ENCODE measurements at places on chromosomes 1 and 21.

DNA sequence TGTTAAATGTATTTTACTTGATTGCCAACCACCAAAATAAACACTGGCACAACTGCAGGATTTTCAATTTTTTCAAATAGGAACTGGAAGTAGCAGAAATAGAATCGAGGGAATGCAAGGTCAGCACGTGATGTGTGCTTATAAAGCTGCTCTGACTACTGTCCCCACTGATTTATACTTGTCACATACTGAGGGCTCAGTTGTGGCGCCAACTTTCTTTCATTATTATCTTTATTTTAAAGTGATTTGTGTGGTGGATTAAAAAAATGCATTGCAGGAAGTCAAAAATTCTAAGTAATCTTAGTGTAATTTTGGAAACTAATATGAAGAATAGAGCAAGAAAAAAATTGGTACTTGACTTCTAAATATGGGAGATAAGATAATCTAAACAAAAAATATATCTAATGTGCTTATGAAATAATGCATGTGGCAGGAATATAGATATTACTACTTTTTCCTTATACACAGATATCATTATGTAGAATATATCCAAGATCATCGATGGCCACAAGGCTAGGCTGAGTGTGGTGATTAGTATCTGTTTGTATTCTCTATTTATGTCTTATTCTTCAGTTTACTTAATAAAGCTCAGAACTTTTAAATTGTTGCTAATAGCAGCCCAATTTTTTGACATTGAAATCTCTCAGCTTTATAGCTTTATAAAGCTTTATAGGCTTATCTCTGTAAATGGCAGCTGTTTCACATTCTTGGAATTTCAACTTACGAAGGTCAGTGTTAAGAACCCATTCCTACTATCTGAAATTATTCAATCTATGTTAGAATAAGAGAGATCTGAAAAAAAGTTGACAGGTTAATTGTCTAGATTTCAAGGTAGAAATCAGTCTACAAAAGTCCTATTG, 404.5 kb upstream of the ADAMTS5 start:
- DNase-seq, result no peak

DNA sequence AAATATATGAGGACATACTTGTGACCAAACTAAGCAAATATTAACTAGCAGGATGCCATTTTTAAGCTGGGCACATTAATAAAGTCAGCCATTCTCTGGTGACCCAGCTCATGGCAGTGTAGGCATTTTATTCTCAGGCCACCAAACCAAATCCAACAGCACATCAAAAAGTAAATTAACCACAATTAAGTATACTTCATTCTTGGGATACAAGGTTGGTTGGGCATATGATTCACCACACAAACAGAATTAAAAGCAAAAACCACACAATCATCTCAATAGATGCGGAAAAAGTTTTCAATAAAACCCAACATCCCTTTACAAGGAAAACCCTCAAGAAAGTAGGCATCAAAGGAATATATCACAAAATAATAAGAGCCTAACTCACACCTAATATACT, 101.3 kb downstream of the FAF1 start:
- DNase-seq, result no peak

DNA sequence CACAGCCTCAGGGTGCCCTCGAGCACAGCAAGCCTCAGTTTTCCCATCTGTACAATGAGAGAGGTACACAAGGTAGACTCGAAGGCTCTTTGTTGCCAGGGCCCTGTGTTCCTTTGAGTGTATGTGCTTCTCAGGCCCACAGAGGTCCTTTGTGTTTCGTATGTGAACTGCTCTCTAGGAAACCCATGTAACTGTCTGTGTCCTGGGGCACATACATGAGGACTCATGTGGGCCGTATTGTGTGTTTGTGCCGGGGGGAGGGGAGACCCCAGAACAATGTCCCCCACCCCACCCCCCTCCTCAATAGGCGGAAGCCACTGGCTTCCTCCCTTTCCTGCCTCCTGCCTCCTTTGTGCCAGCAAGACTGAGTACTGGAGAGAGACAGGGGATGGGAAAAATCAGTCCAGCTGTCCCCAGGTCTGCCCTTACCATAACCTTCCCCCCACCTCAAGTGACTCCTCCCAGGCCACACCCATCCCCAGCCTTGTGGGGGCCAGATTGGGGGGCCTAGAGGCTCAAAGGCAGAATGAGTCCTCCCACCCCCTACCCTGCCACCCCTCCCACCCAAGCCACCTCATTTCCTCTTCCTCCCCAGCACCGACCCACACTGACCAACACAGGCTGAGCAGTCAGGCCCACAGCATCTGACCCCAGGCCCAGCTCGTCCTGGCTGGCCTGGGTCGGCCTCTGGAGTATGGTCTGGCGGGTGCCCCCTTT, at the start of gene TIE1:
TSS of gene TIE1 (plus strand) at position 605 of the 717 bp plus-strand sequence. CDS start at position 695, 90 bp downstream.
- DNase-seq, result no peak

- no peak for DNase-seq
Measured at GRCh38 chr1:16117936-16118335, 37.9 kb downstream of the EPHA2 start.

DNA sequence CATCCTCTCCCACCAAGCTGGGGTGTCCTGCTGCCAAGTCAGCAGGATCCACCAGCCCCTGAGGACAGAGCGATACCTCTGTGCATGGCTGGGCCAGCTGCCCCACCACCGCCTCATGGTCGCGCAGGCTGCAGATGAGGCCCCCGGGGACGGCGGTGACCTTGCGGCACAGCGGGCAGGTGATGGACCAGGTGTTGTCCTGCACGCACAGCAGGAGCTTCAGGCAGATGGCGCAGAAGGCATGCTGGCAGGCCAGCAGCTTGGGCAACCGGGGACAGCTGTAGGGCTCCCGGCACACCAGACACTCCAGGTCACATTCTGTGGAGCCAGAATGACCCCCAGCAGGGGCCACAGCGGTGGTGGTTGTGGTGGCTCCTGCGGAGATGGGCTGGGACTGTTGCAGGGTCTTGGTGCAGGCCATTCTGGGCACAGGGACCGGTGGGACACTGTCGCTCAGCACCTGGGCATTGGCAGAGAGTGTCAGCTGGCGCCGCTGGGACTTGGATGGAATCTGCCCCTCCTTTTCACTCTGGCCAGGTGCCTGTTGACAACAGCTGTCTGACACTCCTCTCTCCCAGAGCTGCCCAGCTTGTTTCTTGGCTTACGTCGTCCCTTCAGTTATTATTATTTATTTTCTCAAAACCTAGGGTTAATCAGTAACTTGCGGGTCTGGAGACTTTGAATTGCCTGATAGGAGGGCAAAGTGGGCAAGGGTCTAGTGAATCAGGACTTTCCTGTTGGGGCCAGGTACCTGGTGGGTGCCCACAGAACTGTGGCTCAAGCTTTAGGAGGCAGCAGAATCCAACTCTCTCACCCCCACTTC, at the start of gene RNF186:
TSS of gene RNF186 (minus strand) at position 603 of the 823 bp plus-strand sequence. CDS start at position 421, 182 bp downstream.
- peak; percentile 85 for DNase-seq

DNA sequence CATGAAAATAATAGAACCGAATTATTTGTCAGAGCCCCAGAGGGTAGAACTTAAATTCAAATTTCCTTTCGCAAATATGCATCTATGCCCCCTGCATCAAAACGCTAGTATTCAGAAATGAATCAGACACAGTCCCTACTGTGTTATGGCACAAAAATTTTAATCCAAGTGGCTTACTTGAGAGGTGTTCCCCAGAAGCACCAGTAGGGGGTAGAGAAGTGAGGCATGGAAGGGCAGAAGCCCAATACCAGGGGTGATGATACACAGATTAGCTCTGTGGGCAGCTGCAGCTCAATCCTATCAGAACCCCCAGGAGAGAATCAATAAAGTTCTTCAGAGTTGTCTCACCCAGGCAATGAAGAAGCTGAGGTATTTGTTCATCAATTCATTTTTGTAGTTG, 342.2 kb downstream of the OMA1 start:
- DNase-seq, result no peak

GRCh38 chr1:230629511-230629910, 12.8 kb upstream of the COG2 start:
- DNase-seq, result no peak

DNA sequence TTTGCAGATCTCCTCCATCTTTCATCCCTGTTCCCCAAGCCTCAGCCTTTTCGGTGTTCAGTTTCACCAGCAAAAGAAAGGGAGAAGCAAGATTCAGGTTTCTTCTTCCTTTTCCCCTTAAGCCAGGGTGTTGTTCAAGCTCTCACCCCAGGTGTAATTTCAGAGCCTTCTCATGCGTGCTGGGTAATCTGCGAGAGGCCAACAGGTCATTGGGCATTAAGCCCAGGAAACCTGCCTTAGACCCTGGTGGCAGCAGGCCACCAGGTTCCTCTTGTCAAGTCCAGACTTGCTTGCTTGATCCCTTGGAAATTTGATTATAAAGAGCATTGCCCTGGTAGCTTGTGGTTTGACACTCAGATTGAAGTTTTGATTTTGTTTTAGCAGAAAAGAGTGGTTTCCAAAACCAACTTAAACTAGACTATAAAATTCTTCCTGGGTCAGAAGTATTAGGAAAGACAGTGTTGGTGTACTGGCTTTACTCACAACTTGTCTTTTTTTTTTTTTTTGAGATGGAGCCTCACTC, 6.9 kb downstream of the AKR1A1 start:
- DNase-seq, result peak; percentile 72

- no peak for DNase-seq
Measured at GRCh38 chr1:223244366-223245103, 101.5 kb upstream of the TLR5 start.

- DNase-seq, result no peak
Measured at GRCh38 chr1:56070601-56071000, 508.8 kb downstream of the PLPP3 start.

GRCh38 chr1:110038271-110038670, 3.8 kb downstream of the STRIP1 start:
- no peak for DNase-seq

DNA sequence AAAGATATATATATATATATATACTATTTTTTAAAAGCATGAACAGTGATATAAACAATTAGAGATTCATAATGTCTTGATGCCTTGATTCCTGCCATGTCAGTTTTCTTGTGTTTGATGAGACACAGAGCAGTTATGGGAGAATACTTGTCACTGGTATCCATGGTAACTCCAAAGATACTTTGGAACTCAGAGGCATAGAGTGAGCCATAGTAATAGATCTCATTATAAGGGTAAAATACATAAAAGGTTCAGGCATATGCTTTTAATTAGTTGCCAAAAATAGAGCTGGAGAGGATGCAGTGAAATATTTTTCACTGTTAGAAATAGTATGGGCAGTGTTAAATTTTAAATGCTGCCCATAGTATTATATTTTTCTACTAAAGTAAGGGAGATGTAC, 134.1 kb downstream of the SYT14 start:
- peak; percentile 11 for DNase-seq

GRCh38 chr1:199067483-199067882, 428.6 kb downstream of the PTPRC start:
- no peak for DNase-seq
